ENCODE measurements at places on chromosomes 12 and 14.
A peak's percentile ranks its signal among the peaks of the same experiment; 100 is the strongest.

- DNase-seq, result no peak
These were observed 5.6 kb downstream of the EIF4B start for GRCh38 chr12:53011889-53012288.

GRCh38 chr12:55780685-55781084, 36.8 kb downstream of the SARNP start:
- DNase-seq, result no peak

DNA sequence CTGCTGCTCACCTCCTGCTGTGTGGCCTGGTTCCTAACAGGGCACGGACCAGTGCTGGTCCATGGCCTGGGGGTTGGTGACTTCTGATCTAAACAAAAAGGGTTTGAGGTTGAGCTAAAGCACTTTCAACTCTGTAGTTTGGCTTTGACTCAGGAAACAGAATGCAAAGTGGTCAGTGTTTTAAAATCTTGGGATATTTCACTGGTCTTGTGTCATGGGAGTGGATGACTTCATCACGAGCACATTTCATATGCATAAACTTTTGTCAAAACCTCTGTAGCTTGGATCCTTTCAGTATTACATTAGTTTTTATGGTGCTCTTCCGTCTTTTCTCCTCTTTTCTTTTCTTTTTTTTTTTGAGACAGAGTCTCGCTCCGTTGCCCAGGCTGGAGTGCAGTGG, 25.6 kb downstream of the FAM161B start:
- no peak for DNase-seq

- no peak for DNase-seq
These were observed 15.4 kb upstream of the UBC start for GRCh38 chr12:124929649-124930419.

- DNase-seq, result no peak
These were observed 1.8 kb downstream of the ALX1 start for GRCh38 chr12:85281636-85282312.

- DNase-seq, result peak; percentile 87
These were observed at the start of gene FKBP3 for GRCh38 chr14:45134051-45134958. TSS of gene FKBP3 (minus strand) at chr14:45134481. CDS start at chr14:45134456, 25 bp downstream.

GRCh38 chr12:119592232-119592631, 1.3 kb upstream of the TMEM233 start:
- DNase-seq, result no peak

GRCh38 chr14:99132821-99133635, 139.0 kb downstream of the BCL11B start:
- DNase-seq, result no peak

DNA sequence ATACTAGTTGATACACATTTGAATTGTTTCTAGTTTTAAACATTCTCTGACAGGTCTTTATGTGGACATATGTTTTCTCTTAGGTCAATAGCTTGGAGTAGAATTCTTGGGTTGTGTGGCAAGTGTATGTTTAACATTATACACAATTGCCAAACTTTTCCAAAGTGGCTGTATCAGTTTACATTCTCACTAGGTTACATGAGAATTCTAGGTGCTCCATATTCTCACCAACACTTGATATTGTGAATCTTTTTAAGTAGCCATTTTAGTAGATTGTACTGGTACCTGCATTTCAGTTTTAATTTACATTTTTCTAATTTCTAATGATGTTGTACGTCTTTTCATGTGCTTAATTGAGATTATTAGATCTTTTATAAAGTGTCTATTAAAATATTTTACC, 28.6 kb downstream of the CCDC91 start:
- no peak for DNase-seq

DNA sequence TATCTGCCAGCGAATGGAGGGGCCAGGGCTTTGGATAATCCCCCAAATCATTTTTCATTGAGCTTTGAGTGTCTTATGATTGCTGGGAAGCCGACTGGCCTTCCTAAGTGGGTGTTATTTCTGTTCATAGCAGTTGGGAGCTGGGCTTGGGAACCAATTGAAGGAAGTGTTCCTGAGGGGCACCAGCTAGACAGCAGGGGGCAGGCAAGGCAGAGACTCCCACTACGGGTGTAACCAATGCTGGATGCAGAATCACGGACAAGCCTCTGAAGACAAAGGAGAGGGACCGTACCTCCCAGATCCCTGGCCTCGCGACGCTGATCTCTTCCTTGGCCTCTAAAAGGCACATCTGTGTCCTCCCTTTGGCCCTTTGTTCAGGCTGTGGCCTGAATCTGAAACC, 149.0 kb upstream of the PRMT8 start:
- DNase-seq, result peak; percentile 2

GRCh38 chr12:104974626-104975290, 11.4 kb upstream of the NOPCHAP1 start:
- no peak for DNase-seq

DNA sequence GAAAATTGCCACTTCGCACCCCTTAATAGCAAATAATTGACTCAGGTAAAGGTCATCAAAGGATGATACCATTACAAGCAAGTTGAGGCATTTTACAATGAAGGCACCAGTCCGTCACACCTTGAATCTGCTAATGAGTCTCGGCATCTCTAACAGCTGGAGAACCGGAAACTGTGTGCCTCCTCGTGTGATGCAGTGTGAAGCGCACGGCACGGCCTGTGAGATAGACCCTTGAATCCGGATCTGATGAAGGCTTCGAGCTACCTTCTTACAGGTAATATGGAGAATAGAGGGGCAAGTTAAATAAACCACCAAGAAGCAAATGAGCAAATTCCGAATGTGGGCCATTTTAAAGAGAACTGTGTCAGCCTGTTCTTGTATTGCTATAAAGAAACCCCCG, 19.8 kb upstream of the TUBA1A start:
- no peak for DNase-seq

GRCh38 chr12:99706736-99707473, 59.4 kb downstream of the GARIN6 start:
- no peak for DNase-seq

DNA sequence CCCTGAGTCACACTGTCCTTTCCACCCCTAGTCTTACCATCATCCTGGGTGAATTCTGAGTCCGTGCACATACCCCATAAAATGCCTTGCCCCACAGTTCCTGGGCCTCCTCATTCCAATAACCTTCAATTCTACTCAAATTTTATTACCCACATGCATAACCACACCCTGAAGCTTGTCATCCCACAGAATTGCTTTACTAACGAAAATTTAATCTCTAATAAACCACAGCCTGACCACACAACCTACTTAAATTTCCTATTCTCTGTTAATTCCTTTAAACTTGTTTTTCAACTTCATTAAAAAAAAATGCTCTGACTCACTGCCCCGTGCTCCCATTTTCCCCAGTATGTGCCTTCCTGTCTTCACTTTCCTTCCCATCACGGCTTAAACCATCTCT, 205.9 kb downstream of the PHLDA1 start:
- no peak for DNase-seq

GRCh38 chr12:6631549-6631961, 4.2 kb downstream of the LPAR5 start:
- DNase-seq, result no peak

- DNase-seq, result no peak
These were observed 958.8 kb upstream of the TMEM132C start for GRCh38 chr12:127308148-127308547.

DNA sequence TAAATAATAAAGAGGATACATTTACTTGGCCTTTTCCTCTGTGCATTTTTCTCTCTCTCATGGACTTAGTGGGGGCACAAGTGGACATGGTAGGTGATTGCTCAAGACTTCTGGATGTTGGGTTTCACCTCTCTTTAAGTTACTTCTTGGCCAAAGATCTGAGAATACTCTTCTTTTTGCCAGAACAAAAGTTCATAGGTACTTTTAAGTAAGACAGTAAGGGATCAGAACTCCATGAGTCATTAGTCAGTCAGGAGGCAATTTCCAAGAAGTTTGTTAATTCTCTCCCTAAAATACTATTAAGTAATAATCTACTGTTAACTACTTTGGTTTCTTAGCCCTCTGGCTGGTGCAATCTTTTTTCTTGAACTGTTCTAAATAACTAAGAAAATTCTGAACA, 84.2 kb downstream of the GRIP1 start:
- DNase-seq, result no peak

DNA sequence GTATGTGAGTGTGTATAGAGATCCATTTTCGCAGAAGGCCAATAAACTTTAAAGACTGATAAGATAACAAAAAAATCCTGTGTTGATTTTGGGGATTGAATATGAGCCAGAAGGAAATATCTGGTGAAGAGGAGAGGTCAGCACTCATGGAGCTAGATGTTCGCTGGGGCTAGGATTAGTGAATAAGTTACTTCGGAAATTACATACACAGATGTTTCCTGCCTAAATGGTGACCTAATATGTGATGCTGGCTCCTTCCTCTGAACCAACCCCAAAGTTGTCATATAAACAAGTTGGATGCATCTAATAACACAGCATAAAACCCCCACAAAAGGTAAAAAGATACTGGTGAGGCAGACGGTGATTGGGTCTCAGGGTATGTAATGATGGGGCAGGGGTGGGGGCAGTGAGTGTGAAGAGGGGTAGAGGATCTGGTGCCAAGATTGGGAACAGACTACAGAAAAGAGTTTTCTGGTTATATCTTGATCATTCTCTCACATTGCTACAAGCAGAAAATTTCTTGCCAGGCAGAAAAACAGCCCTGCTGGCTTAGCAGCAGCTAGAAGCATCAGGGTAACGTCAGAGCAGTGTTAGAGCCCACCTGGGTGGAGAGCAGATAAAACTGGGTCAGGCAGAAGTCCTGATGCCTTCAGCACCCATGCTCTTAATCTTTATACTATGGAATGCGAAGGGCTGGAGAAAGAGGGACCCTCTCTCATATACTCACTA, 140.4 kb upstream of the GZMB start:
- no peak for DNase-seq

DNA sequence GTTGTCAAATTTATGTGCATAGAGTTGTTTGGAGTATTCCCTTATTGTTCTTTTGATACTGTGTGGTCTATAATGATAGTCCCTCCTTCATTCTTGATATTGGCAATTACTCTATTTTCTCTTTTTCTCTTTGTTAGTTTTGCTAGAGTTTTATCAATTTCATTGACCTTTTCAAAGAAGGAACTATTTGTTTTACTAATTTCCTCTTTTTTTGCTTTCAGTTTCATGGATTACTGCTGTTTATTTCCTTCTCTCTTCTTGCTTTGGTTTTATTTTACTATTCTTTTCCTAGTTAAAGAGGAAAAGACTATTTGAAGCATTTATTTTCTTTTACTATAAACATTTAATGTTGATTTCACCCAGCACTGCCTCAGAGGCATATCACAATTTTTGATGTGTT, 250.9 kb upstream of the PELI2 start:
- no peak for DNase-seq

GRCh38 chr12:110498984-110499706, 2.8 kb downstream of the VPS29 start:
- DNase-seq, result no peak

GRCh38 chr14:64720131-64720576, 15.9 kb downstream of the PLEKHG3 start:
- no peak for DNase-seq

- DNase-seq, result no peak
These were observed 19.6 kb downstream of the SOX5 start for GRCh38 chr12:23929906-23930305.

DNA sequence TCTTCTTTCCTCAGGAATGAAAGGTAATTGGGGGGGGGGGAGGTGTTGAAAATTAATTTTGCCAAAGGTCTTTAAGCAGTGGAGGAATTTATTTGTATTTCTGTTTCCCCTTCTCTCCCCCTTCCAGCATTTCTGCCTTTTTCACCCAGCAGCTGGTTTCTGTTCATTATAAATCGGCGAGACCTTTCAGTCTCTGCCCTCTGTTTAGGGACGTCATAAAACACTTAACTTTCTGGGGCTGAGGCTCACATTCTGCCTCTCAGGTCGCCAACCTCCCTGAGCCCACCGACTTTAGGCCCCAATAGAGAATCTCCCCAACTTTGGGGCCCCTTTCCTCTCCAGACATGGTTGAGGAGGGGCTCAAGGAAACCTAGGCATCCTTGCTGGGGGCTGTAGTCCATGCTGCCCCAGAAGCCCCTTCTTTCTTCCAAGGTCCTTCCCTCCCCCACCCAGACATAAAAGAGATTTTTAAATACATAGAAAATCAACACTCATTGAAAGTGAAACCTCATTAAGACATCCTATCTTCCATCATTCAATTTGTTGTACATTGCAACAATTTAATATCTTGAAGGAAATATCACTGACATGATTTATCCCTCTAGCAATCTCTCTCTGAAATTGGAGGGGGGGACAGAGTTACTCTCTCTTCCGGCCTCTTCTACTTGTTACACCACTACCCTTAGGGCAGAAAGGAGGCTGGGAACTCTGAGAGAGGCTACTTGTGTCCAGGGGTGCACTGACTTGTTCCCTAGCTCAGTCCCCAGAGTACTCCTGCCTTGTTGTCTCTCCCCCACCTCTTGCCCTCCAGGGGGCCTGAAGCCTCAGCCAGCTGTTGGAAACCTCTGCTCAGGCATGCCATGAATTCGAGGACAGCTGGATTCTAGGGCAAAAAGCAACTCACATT, 2.5 kb upstream of the HOXC6 start:
- no peak for DNase-seq

DNA sequence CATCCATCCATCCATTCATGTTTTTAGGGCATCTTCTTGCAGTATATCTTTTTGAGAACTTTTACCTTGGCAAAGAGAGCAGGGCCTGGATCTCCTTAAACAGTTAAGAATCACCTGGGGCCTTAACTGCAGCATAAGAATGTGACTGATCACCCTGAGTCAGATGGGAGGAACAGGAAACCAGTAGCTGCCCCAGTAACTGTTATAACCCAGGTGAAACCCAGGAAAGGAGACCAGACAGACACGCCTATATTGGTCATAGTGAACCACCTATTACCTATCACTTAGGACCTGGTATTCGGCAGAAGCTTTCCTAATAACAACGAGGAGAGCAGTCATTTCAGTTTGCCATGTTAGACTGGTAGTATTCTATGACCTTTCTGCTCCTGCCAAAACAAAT, 43.4 kb upstream of the NR2C1 start:
- DNase-seq, result no peak

GRCh38 chr14:57519043-57519442, 25.4 kb upstream of the CCDC198 start:
- DNase-seq, result no peak

DNA sequence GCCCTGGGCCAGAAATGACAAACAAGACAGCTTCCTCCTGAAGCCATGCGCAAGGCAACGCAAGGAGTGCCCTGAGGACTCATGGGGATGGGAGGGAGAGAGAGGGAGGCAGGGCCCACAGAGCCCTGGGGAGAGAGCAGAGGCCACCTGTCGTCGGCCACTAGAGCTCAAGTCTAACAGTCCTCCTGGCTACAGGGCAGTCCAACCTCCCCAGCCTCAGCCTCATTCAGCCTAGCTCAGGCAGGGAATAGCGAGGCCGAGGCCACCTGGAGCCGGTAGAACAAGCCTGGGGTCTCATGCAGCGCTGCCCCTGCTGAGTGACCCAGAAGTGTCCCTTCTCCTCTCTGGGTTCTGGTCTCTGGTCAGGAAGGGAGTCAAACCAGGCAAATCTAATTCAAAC, 69.5 kb downstream of the BCL11B start:
- DNase-seq, result no peak

- DNase-seq, result no peak
These were observed 176.6 kb downstream of the EMP1 start for GRCh38 chr12:13373131-13373530.
